ENCODE measurements at places on chromosomes 5 and 9. TPM values are rescaled to one million over a fixed set of nuclear protein-coding genes. Genes with fewer than 3 reads are reported as not detected.

DNA sequence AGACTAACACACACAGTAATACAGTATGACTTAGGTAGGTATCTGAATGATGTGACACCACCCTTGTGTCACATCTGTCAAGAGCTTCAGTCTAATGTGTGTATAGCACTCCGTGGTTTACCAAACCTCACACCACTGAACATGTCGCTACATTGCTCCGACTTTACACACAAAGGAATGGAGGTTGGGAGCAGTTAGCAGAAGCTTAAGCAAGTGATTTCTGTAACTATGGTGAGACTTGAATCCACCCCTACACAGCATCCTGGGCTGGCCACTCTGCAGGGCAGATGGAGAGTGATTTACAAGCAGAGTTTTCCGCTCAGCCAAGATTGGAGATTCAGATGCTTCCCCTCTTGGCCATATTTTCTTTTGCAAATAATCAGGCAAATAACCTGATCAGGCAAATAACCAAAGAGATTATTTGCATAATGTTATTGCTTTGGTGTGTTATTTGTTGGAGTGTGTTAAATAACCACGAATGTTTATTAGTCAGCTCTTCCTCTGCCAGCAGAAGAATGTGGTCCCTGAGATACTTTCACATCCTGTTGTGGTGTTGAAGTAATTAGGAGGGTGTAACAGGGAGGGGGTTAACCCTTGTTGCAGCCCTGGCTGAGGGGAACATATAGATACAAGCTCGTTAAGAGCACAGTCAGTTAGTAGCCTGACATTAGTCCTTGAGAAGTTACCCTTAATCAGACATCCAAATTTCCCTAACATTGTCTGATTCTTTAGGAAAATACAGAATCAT is 92.8 kb downstream of the SNX18 start:
- no peak for DNase-seq

DNA sequence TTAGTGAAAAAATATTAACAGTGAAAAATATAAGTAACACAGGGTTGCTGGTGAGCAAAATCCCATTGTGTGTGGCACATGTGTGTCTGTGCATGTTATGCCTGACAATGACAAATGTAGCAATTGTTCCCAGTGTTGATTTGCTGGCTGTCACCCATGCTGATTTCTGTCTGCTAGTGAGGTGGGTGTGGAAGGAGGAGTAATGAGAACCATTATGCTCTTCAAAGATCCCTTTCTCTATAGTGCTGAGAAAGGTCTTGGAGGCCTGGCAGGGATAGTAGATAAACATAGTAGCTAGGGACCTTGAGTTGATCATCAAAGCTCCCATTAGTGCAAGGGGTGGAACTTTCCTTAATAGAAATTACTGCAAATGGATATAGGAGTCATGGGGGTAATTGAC is 152.5 kb upstream of the CLINT1 start:
- no peak for DNase-seq

- DNase-seq: no peak
Measured at GRCh38 chr5:148135091-148136048, 33.0 kb upstream of the SPINK14 start.

DNA sequence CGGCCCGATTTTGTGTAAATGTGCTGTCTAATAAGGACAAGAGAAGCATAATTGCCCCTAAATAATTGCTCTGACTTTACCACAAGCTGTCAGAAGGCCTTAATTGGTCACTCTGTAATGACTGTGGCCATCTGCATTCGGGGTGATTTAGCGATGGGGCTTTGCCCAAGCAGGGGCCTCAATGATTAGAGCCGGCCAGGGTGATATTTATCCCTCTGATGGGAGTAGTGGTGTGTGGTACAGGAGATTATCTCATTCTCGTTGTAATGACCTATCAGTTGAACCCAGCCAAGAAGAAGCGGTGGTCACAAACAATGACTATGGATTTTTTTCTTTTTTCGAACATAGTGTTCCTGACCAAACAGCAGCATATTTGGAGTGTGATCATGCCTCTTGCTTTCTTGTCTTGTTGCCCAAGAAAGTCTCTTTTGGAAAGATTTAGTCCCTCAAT is 72.0 kb upstream of the SAP30L start:
- no peak for DNase-seq

- no peak for DNase-seq
Measured at GRCh38 chr9:131868766-131869165, 128.9 kb upstream of the RAPGEF1 start.

GRCh38 chr5:76801159-76801802 is 17.5 kb upstream of the F2RL1 start:
- DNase-seq: no peak

- DNase-seq: no peak
Measured at GRCh38 chr9:84379740-84380139, 39.2 kb upstream of the SLC28A3 start.

DNA sequence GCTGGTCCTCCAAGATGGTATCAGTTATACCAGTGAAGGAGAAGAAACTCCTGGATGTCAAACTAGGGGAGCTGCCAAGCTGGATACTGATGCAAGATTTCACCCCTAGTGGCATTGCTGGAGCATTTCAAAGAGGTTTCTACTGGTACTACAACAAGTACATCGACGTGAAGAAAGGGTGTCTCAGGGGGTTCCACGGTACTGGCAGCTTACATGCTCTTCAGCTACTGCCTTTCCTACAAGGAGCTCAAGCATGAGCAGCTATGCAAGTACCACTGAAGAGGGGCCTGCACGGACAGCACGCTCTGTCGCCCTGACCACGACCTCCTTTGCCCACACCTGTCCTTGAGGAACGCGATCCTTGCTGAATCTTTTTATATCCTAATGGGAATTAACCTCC is 19.5 kb downstream of the ACTL7B start:
- DNase-seq: no peak

DNA sequence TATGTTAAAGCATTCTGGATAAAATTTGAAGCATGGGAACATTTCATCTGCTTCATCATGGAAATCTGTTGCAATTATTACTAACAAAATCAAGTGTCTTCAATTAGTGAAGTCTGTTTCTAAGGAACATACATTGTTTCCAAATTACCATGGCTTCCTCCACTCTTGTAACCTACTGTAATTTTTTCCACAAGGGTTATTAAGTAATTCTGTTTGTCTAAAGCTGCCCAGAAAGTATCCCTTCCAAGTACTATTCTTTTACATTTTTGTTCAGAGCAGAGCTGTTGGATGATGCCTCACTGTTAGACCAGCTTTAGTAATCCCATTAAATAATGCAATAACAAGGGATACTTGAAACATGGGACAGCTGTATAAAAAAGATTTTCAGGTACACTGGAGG is 483.5 kb upstream of the CD180 start:
- no peak for DNase-seq

DNA sequence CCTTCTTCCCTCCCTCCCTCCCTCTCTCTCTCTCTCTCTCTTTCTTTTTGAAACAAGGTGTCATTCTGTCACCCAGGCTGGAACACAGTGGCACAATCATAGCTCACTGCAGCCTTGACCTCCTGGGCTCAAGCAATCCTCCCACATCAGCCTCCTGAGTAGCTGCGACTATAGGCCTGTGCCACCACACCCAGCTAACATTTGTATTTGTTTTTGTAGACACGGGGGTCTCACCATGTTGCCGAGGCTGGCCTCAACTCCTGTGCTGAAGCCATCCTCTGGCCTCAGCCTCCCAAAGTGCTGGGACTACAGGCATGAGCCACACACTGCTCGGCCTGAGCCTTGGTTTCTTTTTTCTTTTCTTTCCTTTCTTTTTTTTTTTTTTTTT is 45.8 kb downstream of the PLPP7 start:
- DNase-seq: no peak

GRCh38 chr5:32828492-32828891 is 117.4 kb downstream of the NPR3 start:
- no peak for DNase-seq

DNA sequence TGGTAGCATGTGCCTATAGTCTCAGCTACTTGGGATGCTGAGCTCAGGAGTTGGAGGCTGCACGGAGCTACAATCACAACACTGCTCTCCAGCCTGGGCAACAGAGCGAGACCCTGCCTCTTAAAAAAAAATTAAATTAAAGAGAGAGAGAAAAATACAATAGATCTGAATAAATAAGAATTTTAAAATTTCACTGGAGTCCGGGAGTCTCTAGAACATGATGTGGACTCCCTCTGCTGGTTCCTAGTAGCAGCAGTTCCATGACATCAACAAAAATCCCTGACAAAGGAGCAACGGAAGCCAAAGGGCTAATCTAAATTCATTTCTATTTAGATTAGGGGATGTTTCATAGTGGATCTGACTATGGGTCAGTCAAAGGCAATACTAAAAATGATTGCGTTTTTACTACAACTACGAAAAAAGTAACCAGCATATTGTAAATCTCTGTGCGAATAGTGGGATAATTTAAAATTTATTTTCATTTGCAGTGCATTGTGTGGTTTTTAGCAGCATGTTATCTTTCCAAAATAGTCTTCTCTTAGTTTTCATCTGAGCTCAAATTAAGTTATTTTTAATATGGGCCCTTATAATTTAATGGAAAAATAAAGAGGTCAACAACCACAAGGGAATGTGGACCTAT is 6.7 kb downstream of the INIP start:
- no peak for DNase-seq

DNA sequence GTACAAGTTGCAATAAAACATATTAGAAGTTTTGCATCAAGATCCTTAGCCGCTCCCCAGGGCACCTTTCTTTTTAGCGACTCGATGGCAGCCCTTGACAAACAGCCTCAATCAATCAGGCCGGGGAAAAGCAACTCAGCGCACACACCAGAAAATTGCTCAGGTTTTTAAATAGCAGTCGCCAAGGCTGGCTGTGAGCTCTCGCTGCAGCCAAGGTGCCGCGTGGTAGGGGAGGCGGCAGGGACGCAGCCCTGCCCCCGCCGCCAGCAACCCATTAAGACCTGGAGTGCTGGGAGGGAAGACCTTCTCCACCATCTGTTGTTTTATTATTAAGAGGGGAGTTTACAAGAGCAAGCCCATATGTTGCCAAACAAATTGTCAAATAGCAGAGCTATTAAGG is 22.6 kb downstream of the ASS1 start:
- no peak for DNase-seq

DNA sequence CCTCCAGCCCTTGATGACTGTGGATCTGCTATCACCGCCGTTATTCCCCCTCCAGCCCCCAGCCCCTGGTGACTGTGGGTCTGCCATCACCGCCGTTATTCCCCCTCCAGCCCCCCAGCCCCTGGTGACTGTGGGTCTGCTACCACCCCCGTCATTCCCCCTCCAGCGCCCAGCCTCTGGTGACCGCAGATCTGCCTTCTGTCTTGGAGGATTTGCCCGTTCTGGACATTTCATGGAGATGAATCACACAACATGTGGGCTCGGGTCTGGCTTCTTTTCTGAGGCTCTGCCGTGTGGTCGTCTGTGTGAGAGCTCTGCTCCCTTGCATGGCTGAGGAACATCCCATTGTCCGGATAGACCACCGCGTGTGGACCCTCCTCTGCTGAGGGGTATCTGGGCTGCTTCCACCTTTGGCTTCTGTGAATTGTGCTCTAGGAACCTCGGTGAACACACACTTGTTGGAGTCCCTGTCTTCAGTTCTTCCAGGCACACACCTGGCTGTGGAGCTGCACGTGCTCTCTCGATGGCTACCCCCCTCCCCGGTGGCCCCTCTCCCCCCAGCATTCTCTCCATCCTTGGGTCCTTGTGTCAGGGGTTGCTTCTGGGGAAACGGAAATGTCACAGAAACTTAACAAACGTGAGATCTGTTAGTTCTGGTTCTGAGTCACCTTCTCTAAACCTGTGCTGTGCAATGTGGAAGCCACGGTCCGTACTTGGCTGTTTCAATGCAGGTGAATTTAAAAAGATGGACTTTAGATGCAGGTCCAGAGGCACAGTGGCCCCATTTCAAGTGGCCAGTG is 105.3 kb upstream of the COL5A1 start:
- DNase-seq: no peak

DNA sequence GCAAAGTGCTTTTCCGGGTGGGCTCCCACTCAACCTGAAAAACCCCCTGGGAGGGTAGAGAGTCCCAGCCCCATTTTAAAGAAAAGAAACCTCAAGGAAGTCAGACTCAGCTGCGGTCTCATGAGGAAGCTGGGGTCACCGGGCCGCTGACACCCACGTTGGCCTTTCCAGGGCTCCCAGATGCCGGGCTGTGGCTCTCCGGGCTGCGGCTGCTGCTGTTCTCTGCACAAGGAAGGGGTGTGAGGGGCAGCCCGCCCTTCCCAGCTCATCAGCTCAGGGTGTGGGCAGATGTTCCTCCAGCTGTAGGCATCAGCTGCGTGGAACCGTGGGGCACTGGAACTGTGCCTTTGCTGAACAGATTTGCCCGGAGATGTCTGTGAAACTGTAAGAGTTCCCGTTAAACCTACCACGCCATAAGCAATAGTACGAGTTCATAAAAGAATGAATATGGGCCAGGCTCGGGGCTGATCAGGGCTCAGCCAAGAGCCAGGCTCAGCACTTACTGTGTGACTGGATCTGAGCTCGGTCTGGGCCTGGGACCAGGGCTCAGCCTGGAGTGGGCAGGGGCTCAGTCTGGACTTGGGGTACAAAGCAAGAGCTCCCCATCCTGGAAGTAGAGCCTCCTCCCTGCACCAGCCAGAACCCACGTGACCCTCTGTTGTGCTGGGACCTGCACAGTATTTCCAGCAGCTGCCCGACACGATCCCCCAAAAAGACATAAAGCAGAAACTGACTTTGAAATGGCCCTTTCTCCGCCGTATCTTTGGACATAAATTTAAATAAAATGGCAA is 130.2 kb upstream of the PPP1R26 start:
- no peak for DNase-seq

DNA sequence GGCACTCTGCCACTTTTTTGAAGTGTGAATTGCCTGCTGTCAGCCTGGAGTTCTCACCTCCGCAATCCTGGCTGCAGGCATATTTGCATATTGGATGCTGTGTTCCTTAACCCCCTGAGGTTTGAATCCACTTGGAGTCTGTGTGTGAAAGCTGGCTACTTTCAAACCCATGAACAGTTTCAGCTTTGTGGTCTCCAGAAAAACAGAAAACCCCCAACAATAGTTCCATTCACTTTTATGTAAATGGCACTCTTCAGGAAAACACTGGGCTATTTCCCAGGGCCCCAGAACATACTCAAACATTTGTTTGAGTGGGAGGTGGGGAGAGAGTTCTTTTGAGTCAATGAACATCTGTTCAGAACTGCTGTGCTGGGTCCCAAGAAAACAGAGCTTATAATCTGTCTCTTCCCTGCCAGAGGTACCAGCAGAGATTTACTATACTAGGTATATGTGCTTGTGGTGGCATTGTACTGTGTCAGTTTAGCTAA is 5.0 kb downstream of the NUDT2 start:
- no peak for DNase-seq

PRDM9 gene
- total RNA-seq: not detected

CORO2A gene
- 70.4 TPM for total RNA-seq

C9orf78 gene
- 41.3 TPM for total RNA-seq

PCDHB8 gene
- total RNA-seq: 0.67 TPM

ANXA2R gene
- total RNA-seq: 1.0 TPM

ADAMTSL2 gene
- 1.3 TPM for total RNA-seq

TLR4 gene
- 12.8 TPM for total RNA-seq

PCDHGA8 gene
- total RNA-seq: 0.82 TPM

RNF180 gene
- total RNA-seq: 3.5 TPM

ZBTB43 gene
- total RNA-seq: 15.5 TPM

TEK gene
- total RNA-seq: 4.2 TPM

TRIM36 gene
- total RNA-seq: 31.3 TPM
